ENCODE measurements at places on chromosomes 1 and 21. TPM values are rescaled to one million over a fixed set of nuclear protein-coding genes. Genes with fewer than 3 reads are reported as not detected.

B3GALNT2 gene
- 16.1 TPM for total RNA-seq

FCRLB gene
- total RNA-seq: 0.86 TPM

SLC1A7 gene
- total RNA-seq: 0.14 TPM

PBX1 gene
- 58.0 TPM for total RNA-seq

SFN gene
- 1.4 TPM for total RNA-seq

OLFM3 gene
- total RNA-seq: 8.1 TPM

USH2A gene
- 0.11 TPM for total RNA-seq

All from lung (tissue), 17 donors.